ENCODE measurements at places on chromosomes 16 and 17.

- ATAC-seq = no peak
These were observed 31.4 kb downstream of the SEC14L5 start for GRCh38 chr16:4989391-4990006.

GRCh38 chr16:66247516-66248481 is 118.7 kb upstream of the CDH5 start:
- peak; percentile 73 for ATAC-seq

DNA sequence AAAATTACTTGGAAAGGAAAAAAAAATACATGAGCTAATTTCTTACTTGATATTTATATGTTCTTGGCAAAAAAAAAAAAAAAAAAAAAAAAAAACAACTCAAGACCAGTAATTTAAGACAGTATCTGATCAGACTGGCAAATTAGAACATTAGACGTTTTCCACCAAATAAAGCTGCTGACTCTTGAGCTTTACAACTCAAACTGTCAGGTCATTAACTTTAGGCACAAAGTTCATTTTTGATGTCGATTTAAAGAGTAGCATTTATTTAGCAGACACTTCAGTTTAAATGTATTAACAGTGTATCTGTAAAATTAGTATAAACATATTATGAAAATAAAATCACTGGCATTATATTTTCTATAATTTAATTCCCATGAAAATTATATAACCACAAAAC is 66.7 kb downstream of the NCOR1 start:
- ATAC-seq = no peak

- no peak for ATAC-seq
These were observed at the start of gene CD300LF for GRCh38 chr17:74712756-74713155. TSS of gene CD300LF (minus strand) at chr17:74712923. CDS start at chr17:74712866, 57 bp downstream.

GRCh38 chr16:56792967-56793366 is 63.0 kb downstream of the NUP93 start:
- no peak for ATAC-seq

GRCh38 chr17:33615861-33616260 is 322.8 kb upstream of the ASIC2 start:
- no peak for ATAC-seq

DNA sequence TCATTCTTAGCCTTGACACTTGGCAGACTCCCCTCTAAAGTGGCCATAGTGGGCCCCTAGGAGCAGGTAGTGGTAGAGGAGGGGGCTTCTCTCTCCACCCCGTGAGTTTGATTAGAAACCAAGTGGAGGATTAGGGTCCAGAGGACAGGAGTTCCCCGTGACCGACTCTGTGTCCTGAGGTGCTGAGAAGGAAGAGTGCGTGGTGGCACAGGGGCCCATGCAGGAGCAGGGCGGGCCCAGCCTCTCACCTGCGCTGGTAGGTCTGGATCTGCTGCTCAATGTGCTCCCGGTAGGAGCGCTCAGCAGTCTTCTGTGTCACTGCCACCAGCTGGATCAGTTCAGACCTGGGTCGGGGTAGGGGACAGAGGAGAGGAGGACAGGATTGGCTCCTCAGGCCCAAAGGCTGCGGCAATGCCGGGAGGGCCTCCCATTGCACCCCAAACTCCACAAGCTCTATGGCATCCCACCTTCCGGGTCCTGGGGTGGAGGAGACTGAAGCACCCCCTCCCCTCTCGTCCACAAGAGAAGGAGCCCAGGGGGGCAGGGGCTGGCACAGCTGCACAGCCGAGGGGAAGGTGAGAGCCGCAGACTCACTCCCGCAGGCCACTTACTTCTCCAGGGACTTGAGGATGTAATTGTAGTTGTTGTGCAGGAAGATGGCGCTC is 6.2 kb downstream of the ZACN start:
- ATAC-seq = no peak

GRCh38 chr17:50355336-50355700 is 9.4 kb downstream of the XYLT2 start:
- ATAC-seq = no peak

- peak; percentile 50 for ATAC-seq
These were observed 242.3 kb downstream of the SEC14L1 start for GRCh38 chr17:77382966-77383612.

GRCh38 chr17:19249681-19250080 is 12.5 kb downstream of the EPN2 start:
- no peak for ATAC-seq

- no peak for ATAC-seq
These were observed 6.5 kb upstream of the CDH15 start for GRCh38 chr16:89164847-89165680.

DNA sequence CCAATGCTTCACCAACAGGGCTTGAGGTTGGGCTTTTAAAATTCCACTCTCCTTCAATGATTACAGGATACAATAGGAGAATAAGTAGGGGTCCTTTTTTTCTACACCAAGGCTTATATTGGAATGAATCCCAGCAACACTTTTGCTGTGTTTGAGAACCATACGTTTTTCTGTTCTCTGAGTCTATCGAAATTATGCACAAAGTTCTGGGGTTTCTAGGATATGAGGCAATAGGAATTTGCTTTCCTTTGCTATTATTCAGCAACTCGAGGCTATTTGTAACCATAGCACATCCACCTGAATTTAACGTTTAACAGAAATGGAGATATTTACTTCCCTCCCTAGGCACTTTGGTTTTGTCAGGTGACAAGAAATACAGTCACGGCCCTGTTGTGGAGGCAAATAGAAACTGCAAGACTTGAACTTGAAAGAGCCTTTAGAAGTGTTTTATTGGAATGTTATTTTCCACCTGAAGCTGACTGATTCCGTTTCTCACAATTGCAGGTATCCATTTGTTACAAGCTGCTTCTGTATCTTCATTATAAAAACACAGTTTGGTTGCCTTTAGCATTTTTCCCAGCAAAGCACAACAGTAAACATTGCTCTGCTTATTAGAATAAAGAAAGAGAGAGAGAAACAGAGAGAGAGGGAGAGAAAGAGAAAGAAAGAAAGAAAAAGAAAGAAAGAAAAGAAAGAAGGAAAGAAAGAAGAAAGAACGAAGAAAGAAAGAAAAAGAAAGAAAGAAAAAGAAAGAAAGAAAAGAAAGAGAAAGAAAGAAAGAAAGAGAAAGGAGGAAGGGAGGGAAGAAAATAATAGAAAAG is 109.6 kb downstream of the HS3ST3A1 start:
- no peak for ATAC-seq

DNA sequence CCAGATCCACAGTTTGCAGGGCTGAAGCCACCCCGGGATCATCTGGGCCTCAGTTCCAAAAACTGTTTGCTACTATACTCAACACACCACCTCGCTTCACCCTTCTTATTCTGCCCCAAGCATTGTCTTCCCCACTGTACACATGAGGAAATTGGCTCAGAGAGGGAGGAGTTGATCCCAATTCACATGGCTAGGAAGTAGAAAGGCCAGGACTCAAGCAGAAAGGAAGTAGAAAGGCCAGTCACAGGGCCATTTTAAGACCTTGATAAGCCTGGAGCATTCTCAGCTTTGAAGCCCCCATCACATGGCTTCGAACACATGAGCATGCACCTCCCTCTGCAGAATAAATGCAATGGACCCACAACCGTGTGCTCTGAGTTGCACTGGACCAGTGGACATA is 7.7 kb upstream of the PRSS22 start:
- no peak for ATAC-seq

- ATAC-seq = no peak
These were observed 440.2 kb downstream of the KCNJ2 start for GRCh38 chr17:70609566-70609965.

- no peak for ATAC-seq
These were observed 2.5 kb downstream of the FUS start for GRCh38 chr16:31182391-31182790.

DNA sequence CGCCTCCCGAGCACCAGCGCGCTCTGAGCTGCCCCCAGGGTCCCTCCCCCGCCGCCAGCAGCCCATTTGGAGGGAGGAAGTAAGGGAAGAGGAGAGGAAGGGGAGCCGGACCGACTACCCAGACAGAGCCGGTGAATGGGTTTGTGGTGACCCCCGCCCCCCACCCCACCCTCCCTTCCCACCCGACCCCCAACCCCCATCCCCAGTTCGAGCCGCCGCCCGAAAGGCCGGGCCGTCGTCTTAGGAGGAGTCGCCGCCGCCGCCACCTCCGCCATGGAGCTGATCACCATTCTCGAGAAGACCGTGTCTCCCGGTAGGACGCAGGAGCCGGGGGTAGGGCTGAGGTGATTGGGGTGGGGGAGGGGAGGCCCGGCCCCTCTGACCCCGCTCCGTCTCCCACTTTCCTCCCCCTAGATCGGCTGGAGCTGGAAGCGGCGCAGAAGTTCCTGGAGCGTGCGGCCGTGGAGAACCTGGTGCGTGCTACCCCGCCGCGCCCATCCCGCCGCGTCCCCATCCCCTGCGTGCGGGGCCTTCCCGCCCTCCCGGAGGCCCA is 329 bp downstream of the KPNB1 start:
- peak; percentile 7 for ATAC-seq

DNA sequence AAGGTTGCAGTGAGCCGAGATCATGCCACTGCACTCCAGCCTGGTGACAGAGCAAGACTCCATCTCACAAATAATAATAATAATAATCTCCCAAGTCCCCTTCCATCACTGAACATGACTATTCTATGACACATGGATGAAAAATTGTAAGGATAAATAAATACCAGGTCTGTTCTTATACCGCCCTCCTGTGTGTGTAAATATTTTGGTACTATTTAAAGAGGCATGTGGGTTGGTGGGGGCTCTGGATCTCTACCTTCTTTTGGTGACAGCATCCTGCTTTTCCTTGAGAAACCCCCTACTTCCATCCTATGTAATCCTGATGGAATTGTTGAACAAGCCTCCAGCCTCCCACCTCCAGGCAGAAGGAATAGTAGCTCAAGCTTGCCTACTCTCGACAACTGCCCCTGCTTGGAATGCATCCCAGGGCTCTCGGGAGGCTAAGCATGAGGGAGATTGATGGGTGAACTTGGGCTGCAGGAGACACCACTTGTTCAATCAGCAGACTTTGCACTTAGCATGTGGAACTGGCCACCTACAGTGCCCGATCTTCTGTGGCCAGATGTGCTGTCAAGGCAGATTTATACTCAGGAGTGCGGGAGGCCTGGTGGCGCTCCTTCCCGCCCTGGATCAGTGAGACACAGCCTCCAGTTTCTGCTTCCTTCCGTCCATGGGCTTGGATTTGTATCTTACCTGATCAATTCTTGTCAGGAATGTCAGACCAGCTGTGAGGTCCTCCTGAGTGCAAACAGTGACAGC is 287.4 kb downstream of the SLC39A11 start:
- ATAC-seq = no peak

- no peak for ATAC-seq
These were observed 43.0 kb upstream of the ZNF750 start for GRCh38 chr17:82882715-82883418.

DNA sequence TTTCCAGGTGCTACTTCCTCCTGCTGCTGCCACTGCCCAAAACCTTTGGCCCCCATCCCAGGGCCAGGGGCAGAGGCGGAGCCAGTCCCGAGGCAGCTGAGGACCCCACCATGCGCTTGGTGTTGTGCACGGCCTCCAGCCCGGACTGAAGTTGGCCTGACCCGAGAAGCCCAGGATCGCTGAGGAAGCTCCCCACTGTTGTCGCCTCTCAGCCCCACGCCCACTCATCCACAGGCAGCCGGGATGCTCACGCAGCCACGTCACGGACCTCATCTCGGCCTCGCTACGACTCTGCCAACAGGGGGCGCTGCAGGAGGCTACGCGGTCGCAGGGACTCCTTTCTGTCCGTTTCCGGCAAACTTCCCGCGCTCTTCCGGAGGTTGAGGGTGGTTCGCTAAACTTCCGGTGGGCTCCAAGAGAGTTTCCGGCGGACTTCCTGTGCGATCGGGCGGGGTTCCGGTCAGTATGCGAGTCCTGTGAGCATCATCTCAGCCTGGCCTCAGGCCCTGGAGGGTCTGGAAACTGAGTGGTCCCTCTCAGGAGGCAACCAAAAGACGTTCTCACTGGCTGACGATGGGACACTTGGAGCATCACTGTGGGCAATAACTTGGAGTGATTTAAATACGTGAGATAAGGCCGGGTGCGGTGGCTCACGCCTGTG is 12.4 kb downstream of the ZG16B start:
- peak; percentile 38 for ATAC-seq

GRCh38 chr17:8324923-8325322 is 14.7 kb upstream of the ODF4 start:
- ATAC-seq = no peak

DNA sequence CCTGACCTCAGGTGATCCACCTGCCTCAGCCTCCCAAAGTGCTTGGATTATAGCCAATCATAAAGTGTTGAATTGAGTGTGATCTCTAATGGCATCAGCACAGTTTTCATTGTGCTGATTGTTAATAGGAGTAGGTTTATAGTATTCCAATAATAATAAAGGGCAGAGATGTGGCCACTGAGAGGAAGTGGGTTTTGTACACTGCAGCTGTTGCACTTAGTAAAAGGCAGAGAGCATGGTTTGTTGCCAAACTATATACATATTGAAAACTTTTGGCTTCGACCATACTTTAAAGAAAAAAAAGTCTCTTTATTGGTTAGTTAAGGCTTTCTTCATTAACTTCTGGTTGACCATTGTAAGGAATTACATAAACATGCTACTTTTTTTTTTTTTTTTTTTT is 185.9 kb downstream of the CDK5R1 start:
- no peak for ATAC-seq

DNA sequence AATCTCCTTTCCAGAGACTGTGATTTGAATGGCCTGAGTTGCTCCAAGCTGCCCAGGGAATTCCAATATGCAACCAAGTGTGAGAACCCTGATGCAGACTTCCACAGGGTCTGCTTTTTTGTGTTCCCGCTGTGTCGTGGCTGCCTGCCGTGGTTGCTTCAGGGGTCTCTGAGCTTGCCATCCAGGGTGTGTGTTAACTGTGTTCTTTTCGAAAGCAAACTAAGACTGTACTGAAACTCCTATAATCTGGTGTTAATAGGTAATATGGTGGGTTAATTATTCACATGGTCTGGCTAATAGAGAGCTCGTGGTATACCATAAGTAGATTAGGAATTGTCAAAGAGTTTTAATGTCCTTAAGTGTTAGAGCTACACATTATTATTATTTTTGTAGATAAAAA is 20.7 kb downstream of the UBN1 start:
- ATAC-seq = no peak

DNA sequence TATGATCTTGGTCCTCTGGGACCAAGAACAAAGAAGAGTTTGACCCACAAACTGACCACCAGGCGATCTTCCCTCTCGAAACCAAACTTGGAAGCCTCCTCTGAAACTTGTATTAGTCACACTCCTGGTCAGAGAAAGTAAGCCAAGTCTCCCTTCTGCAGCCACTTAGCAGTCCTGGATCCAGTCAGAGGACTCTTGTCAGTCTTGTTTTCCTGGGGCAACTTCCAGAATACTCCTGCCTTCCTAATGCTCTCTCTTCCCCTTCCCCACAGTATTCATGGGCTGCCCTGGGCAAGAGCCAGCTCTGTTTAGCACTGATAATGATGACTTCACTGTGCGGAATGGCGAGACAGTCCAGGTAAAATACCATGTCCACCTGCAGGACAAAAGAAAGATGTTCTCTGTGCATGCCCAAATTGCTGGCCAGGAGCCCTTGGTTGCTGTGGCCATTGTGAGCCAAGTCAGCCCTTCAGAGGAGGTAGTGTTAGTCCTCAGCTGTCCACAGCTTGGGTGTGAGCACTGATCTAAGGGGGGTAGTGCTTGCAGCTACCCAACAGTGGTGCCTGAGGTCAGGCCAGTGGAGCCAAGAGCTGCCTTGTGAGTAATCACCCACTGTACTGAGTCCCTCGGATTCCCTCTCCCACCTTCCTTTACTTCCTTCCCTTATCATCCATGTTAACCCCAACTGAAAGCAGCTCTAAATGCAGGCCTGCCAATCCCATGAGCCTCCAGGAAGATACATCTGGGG is 31.2 kb downstream of the CDH3 start:
- no peak for ATAC-seq

- no peak for ATAC-seq
These were observed 26.8 kb downstream of the NLRP1 start for GRCh38 chr17:5557485-5557884.

GRCh38 chr16:89330177-89330856 is 112.8 kb downstream of the ZNF778 start:
- no peak for ATAC-seq

Data from gastroesophageal sphincter (tissue), 4 donors.